MM.1S (cell line): ENCODE measurements at places on chromosomes 2 and 18.

- DNase-seq: no peak
These were observed 138.6 kb upstream of the SIX3 start for GRCh38 chr2:44802777-44803424.

- no peak for DNase-seq
These were observed 68.4 kb downstream of the COL5A2 start for GRCh38 chr2:189111063-189111715.

GRCh38 chr2:57534358-57534757 is 512.2 kb upstream of the VRK2 start:
- DNase-seq: no peak

DNA sequence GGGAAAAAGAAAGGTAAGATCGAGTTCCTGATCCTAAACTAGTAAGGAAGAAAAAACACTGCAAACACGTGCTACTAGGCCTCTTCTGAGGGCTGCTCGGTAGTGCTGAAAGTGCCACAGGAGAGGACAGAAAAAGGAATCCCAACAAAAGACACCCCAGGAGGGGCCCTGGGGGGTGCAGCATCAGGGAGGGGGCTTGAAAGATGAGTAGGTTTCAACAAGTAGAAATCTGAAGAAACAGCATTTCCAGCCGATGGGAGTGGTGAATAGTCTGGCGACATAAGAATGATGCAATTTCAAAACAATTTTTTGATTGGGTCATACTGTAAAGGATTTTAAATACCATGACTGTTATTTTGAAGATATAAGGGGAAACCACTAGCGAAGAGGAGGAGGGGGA is 98.6 kb downstream of the NOL10 start:
- no peak for DNase-seq
